Activated naive CD8-positive, alpha-beta T cell treated with anti-CD3 and anti-CD28 coated beads, Interleukin-2, amount 10 ng/mL, durations not matched to agents 7 days and 5 days (primary cell): ENCODE measurements at places on chromosomes 11 and 22. TPM values are rescaled to one million over a fixed set of nuclear protein-coding genes. Genes with fewer than 3 reads are reported as not detected.

DNA sequence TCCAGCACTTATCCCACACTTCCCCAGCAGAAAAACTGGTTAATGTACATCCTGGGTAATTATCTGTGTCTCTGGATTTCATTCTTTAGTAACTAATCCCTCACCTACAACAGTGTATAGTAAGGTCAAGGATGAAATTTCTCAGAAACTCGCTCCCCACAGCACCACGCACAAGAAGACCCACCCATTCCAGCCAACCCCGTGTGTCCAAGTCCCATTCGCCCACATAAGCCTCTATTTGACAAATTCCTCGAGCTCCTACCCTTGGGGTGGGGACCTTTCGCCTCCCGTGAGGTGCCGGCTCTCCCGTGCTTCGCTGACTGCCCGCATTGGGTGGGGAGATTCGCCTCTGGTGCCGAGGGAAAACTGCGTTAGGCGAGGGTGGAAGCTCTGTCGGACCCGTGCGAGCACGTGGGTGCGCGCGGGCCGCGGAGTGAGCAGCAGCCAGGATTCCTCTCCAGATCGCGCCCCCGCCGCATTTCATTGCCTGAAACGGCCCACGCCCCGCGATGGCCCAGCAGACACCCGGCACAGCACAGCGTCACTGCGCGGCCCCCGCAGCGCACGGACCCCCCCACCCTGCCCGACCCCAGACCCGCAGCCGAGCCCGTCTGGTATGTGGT is 866 bp downstream of the EXPH5 start:
- peak; percentile 53 for DNase-seq

DNA sequence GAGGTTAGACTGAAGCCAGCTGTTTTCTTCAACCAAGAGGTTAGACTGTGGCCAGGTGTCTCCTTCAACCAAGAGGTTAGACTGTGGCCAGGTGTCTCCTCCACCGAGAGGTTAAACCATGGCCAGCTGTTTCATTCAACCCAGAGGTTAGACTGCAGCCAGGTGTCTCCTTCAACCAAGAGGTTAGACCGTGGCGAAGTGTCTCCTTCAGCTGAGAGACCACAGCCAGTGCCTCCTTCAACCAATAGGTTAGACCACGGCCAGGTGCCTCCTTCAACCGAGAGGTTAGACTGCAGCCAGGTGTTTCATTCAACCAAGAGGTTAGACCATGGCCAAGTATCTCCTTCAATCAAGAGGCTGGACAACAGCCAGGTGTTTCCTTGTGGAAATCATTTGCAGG is 498.1 kb downstream of the TBC1D22A start:
- no peak for DNase-seq

GRCh38 chr22:23248583-23248982 is 68.3 kb downstream of the BCR start:
- no peak for DNase-seq

GRCh38 chr11:1983601-1983961 is 14.1 kb downstream of the H19 start:
- peak; percentile 4 for DNase-seq

- no peak for DNase-seq
These were observed 165.7 kb downstream of the MN1 start for GRCh38 chr22:27635852-27636251.

The CYP2D6 gene
- total RNA-seq, result 4.4 TPM
